ENCODE measurements at places on chromosomes 2 and 18.

GRCh38 chr2:227414846-227415245 is 27.1 kb upstream of the SCYGR1 start:
- no peak for DNase-seq

- DNase-seq, result no peak
Measured at GRCh38 chr18:76988827-76989646, 143.5 kb downstream of the MBP start.

- DNase-seq, result no peak
Measured at GRCh38 chr2:37713258-37713700, 41.8 kb upstream of the CDC42EP3 start.

DNA sequence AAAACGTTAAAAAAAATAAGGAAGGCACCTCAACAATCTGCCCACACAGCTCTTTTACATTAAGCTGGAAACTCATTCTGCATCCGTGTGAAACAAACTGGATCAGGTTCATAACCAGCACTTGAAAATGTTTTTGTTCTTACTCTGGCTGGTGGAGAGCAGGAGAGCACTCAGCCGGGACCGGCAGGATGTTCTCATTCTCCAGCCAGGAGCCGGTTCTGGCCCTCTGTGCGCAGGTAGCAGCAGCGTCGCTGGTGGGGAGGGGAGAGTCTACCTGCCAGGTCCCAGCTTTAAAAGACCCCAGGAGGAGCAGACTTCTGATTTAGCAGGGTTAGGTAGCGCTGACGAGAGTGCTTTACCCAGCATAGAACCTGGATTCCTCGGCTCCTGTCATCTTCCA is 834.9 kb upstream of the SALL3 start:
- DNase-seq, result no peak

DNA sequence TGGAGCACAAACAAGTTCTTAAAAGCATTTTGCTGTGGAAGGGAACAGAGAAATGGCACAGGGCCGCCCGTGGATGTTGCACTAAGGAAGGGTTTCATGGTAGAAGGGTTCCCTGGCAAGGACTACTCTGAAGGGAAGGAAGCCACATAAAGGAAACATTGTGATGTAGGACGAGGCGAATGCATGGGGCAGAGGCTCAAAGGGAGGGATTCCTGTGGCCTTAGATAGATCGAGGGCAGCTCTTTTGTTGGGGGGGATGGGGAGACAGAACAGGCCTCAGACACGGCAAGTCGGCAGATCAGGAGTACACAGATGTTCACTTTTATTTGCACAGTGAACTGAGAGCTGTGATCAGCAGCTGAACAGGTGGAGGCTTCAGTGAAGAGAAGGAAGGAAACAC is 205.4 kb downstream of the SNTG2 start:
- no peak for DNase-seq

- no peak for DNase-seq
Measured at GRCh38 chr2:214069254-214069653, 341.6 kb upstream of the VWC2L start.

All from stimulated activated CD8-positive, alpha-beta memory T cell treated with anti-CD3 and anti-CD28 coated beads, Interleukin-4, amount 100 ng/mL, for 4 hours (primary cell).